ENCODE measurements at places on chromosomes 16 and 17. TPM values are rescaled to one million over a fixed set of nuclear protein-coding genes. Genes with fewer than 3 reads are reported as not detected.

Gene SAMD14
- total RNA-seq, result 4.6 TPM

Gene SPATA22
- total RNA-seq, result not detected

DNA sequence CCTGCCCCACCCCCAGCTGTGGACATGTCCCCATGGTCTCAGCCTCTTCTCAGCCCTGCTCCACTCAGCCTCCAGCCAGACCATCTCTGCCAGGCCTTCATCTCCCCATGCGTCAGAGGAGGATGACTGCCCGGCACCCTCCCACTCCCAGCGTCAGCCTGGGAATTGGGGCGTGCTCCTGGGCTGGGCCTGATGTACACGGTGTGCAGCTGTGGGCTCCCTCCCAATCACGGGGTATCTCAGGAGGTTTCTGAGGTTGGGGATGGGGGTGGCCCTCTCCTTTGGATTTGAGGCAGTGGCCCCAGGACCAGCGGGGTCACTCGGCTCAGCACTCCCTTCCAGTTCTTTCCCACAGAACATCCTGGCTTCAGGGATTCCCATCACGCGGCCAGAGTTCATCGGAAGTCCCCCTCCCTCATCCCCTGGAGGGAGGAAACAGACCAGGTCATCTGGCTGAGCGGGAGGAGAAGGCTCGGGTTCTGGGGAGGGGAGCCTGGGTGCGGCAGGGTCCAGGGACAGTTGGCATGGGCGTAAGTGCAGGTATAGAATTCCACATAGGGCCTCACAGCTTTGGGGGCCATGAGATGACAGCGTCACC, 36.9 kb downstream of the SOCS3 start:
- H3K27ac ChIP-seq, result peak overlapping the region; percentile 100
- no peak for DNase-seq
- H3K4me1 ChIP-seq, result peaks cover 39% of the 10 kb centered on the region
- H3K36me3 ChIP-seq, result no peaks in the 10 kb centered on the region
- H3K27me3 ChIP-seq, result peaks cover 2% of the 10 kb centered on the region

DNA sequence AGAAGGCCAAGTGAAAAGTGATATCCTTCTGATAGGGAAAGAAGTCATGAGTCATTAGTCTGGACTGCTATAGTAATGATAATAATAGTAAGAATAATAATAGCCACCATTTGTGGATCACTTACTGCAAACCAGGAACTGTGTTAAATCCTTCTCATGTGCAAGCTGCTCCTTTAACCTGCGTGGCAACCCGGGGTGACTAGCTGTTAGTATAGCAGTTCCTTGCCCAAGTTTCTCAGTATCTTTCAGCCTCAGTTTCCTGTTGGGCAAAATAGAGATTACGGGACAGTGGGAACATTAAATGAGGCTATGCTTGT, 129.5 kb downstream of the CDH13 start:
- no peak overlapping the region for H3K4me3 ChIP-seq
- DNase-seq, result peak; percentile 35
- H3K27me3 ChIP-seq, result peaks cover 2% of the 10 kb centered on the region
- H3K4me1 ChIP-seq, result peaks cover 60% of the 10 kb centered on the region
- no peaks in the 10 kb centered on the region for H3K36me3 ChIP-seq
- peak overlapping the region; percentile 72 for H3K27ac ChIP-seq

- peaks cover 13% of the 10 kb centered on the region for H3K36me3 ChIP-seq
- H3K27me3 ChIP-seq, result peaks cover 3% of the 10 kb centered on the region
- peaks cover 7% of the 10 kb centered on the region for H3K4me1 ChIP-seq
- H3K4me3 ChIP-seq, result no peak overlapping the region
Observed at GRCh38 chr17:6430769-6431168, 4.2 kb downstream of the AIPL1 start.

GRCh38 chr17:4008082-4008435, 43.8 kb upstream of the ATP2A3 start:
- no peak overlapping the region for H3K4me3 ChIP-seq
- H3K27me3 ChIP-seq, result peaks cover 7% of the 10 kb centered on the region
- DNase-seq, result no peak
- no peaks in the 10 kb centered on the region for H3K4me1 ChIP-seq

Gene POLG2
- total RNA-seq, result 10.3 TPM

Gene SLC9A5
- total RNA-seq, result 3.3 TPM

Gene ZFPM1
- total RNA-seq, result 5.2 TPM

- H3K4me3 ChIP-seq, result no peak overlapping the region
- no peaks in the 10 kb centered on the region for H3K36me3 ChIP-seq
- H3K27ac ChIP-seq, result peak overlapping the region; percentile 29
- H3K4me1 ChIP-seq, result peaks cover 22% of the 10 kb centered on the region
- peaks cover 19% of the 10 kb centered on the region for H3K27me3 ChIP-seq
Observed at GRCh38 chr16:66904846-66905632, 13.6 kb downstream of the CDH16 start.

DNA sequence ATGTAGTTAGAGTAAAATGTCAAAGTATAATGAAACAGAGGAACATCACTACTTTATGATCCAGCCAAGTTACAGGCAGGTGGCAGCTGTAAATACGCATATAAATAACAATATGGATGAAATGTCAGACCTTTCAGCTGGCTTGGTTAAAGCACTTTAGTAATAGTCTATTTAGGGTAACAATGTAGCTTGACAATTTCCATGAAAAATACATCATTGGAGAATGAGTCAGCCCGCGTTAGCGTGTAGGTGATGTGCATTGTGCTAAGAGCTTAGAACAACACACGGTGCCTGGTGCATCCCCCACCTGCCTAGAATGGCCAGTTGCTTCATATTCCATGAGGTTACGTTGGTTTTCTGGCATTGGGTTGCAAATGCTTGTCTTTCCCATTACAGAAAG, 119.4 kb downstream of the RBFOX1 start:
- H3K4me1 ChIP-seq, result no peaks in the 10 kb centered on the region
- peaks cover 11% of the 10 kb centered on the region for H3K36me3 ChIP-seq
- no peak overlapping the region for H3K27ac ChIP-seq
